ENCODE measurements at places on chromosomes 1 and 21. TPM values are rescaled to one million over a fixed set of nuclear protein-coding genes. Genes with fewer than 3 reads are reported as not detected.

The HES2 gene
- polyA plus RNA-seq: 1.0 TPM

The KRTAP6-3 gene
- polyA plus RNA-seq: not detected

The NEXN gene
- polyA plus RNA-seq: 13.8 TPM

The CLDN8 gene
- polyA plus RNA-seq: not detected

- H3K27ac ChIP-seq: no peak overlapping the region
- H3K36me3 ChIP-seq: peaks cover 9% of the 10 kb centered on the region
- H3K4me3 ChIP-seq: no peak overlapping the region
- no peak for DNase-seq
- no peaks in the 10 kb centered on the region for H3K4me1 ChIP-seq
- H3K27me3 ChIP-seq: no peaks in the 10 kb centered on the region
Measured at GRCh38 chr1:212106286-212106792, 70.8 kb downstream of the DTL start.

DNA sequence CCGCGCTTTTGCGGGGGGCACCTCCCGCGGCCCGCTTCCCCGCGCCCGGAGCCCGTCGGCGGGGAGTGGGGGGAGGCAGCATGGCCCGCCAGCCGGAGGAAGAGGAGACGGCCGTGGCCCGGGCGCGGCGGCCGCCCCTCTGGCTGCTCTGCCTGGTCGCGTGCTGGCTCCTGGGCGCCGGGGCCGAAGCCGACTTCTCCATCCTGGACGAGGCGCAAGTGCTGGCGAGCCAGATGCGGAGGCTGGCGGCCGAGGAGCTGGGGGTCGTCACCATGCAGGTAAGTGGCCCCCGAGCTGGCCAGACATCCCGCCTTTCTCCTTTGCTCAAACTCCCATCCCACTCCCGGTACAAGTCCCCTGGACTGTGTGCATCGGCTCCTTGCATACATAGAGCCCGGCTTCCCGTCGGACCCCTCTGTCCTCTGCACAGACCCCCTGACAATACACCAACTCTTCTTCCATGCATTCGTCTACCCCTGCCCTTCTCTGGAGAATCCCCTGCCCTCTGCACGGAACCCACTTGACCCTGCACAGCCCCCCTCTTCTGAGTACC lies 812 bp downstream of the CACHD1 start:
- H3K27ac ChIP-seq: no peak overlapping the region
- H3K4me3 ChIP-seq: 0 out of 2 replicates have a peak overlapping the region, but pooled peaks have one; percentile 27
- no peaks in the 10 kb centered on the region for H3K4me1 ChIP-seq
- peaks cover 10% of the 10 kb centered on the region for H3K27me3 ChIP-seq
- DNase-seq: no peak

DNA sequence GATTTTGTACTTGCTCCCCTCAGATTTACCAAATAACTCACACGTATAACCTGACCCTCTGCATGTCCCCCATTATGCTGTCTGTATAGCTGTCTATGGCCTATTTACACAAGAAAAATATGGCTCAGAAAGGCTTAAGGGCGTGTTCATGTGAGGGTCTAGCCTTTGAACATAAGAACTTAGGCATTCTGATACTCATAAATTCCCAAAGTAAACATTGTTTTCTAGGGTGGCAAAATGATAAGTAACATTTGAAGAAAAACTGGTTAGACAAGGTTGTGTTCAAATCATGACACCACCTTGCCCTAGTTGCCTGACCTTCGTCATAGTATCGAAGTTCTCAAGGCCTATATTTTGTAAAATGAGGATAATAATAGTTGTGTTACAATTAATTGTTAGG lies 394.6 kb downstream of the LRRIQ3 start:
- H3K4me1 ChIP-seq: no peaks in the 10 kb centered on the region
- H3K4me3 ChIP-seq: no peak overlapping the region
- no peak for DNase-seq
- no peaks in the 10 kb centered on the region for H3K36me3 ChIP-seq
